ENCODE measurements at places on chromosomes 7 and 10.

DNA sequence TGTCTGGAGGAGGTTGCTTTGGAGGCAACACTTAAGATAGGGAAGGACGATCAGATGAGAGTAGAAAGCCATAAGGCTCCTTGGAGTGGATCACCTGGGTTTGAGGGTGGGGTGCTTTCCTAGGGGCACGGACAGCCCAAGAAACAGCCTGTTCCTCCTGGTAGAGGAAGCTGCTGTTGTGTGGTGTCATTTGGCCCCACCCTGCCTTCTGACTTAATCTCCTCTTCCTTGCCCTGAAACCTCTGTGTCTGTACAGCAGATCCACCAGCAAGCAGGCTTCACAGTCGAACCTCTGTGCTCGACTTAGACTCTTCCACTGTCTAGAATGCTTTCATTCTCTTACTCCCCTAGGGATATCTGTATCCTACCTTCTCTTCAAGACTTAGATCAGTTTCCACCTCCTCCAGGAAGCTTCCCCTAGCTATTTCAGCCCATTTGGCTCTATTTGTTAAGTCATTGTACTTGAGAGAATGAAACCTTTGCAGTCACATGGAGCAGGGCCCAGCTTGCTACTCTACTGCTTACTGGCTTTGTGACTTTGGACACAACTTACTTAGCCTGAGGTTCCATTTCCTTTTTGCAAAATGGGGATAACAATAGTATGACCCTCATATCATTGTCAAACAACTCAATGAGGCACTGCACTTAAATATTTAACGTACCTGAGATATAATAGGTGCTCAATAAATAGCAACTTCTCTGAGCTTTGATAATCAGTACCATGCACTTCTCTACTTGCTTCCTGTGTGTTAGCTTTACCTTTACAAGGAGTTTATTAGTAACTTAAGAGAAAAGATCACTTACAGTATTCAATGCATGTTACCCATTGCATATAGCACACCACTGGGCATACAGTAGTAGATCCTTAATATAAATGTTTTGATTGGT lies 5.0 kb downstream of the MXI1 start:
- DNase-seq: no peak

DNA sequence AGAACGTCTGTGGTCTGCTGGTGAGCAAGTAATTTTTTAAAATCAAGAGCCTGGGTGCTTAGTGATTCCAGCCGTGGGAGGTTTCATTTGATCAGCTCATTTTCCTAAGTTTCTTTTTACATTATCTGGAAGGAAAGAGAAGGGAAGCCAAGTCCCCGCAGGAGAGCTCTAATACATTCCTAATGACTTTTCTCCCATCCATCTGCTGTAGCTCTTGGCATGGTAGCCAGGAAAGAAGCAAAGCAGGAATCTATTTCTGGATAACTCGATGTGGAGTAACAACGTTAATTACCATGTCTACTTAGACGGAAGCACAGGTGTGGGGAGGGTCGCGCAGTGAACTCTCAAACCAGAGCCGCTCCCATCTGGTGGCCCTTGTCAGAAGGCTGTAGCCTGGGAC lies 121.9 kb downstream of the PAXIP1 start:
- DNase-seq: no peak

DNA sequence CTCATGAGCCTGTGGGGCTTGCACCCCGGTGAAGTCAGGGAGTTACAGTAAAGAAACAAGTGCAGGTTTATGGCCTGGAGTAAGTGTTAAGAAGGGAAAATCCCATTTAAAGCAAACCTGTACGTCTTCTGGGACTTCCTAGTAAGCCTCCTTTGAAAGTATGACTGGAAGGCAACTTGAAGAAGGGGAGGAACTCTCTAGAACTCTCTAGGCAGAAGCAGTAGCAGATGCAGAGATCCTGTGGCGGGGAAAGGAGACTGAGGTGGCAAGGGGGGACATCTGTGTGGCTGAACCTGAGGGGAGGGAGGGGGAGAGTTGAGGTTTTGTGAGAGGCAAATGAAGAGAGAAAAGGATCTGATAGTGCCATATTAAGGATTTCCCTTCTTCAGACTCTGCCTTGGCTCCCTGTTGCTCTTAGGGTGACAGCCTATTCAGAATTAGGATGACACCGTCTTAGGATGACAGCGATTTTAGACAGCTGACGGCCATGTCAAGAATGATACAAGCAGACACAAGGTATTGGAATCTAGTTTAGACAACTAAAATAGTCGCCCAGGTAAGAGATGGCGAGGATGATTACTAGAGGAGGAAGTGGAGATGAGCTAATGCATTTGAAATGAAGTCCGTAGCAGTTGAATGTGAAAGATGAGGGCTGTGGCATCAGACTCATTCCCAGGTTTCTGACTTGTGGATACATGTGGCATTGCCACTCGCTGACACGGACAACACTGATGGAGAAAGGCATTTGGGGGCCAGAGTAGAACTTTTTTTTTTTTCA lies 29.0 kb downstream of the CUL1 start:
- peak; percentile 8 for DNase-seq

- no peak for DNase-seq
These were observed 37.3 kb upstream of the EXOC6 start for GRCh38 chr10:92810934-92811532.

DNA sequence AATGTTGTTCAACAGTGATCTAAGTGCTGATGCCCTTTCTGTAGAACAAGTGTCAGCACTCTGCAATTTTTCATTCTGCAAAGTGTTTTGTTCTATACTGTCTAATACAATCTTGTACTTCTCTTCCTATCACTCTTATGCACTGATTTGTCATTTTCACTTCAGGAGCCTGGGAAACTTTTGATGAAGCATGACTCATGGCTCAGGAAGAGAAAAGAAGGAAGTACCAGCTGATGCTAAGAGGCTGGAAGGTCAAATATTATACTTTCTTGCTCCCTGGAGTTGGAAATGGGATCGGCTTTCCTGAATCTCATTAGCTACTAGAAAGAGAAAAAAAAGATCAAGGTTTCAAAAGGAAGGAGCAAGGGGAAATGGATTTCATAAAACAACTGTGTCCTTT lies 45.8 kb downstream of the DGKI start:
- DNase-seq: no peak

DNA sequence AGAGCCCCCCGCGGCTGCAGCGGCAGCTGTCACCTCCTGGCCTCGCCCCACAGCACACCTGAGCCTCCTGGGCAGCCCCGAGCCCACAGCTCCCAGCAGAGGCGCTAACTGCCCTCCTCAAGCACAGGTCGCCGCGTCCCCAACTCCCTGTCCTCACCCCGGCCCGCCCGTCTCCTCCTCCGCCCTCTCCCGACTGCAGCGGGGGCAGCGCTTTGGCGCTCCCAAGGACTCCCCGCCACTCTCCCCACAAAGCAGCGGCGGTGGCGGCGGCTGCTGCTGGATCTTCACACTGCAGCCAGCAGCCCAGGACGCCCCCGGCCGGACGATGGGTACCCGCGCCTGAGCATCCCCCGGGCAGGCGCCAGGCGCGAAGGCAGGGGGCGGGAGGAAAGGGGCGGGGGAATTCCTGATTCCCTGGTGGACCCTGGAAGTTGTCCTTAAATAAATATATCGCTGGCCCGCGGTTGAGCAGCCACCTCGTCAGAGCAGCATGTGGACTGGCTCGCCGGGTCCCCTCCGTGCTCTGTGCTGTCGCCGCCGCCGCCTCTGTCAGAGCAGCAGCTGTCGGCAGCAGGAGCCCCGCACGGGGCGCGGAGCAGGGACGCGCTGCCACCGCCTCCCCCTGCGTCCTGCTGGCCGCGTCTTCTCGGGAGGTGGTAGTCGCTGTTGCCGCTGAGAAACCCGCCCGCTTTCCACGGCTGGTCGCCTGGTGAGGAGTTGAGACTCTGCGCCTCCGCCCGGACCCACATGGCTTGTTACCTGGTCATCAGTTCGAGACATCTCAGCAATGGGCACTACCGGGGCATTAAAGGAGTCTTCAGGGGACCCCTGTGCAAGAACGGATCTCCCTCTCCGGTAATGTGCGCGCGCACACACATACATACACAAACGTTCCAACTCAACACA lies at the start of gene ZNF804B:
ZNF804B (plus strand) TSS at position 471 of the 906 bp plus-strand sequence; CDS start at position 748, 277 bp downstream.
- DNase-seq: no peak

DNA sequence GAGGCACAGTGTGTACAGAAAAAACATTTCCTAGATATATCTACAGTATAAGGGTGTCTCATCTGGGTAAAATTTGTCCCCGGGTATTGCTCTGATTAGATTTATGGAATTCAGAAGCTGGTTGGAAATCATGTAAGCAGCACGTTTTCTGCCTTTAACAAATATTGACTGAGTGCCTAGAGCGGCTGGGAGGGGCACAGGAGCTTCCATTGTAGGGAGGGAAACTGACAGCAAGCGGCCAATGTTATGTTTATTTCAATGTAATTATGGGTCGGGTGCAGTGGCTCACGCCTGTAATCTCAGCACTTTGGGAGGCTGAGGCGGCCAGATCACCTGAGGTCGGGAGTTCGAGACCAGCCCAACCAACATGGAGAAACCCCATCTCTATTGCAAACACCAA lies 4.4 kb upstream of the RFC2 start:
- no peak for DNase-seq
